Fibroblast of the aortic adventitia (primary cell): ENCODE measurements at places on chromosomes 4 and X.

- DNase-seq, result peak; percentile 96
Measured at GRCh38 chr4:82898322-82899243, 2.0 kb upstream of the THAP9 start.

DNA sequence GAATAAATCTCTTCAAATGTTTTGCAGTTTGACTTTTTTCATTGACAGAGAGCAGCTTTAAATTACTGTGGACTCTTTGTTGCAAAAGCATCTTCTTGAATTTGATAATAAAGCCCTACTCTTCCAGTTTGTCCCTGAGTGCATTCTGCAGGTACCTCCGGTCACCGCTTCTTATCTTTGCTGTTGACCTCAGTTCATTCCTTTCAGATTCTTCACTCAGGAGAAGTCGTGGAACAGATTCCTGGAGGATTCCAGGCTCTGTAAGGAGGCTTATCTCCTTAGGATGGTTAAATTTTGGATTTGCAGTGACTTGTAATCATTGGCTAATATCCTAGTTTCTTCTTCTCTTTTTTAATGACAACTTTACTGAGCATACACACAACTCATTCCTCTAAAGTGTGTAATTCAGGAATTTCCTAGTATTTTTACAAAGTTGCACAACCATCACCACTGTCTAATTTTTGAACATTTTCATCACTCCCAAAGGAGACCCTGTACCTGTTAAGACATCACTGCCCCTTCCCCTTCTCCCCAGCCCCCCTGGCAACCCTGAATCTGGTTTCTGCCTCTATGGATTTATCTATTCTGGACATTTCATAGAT is 22.0 kb downstream of the TBL1X start:
- peak; percentile 28 for DNase-seq

DNA sequence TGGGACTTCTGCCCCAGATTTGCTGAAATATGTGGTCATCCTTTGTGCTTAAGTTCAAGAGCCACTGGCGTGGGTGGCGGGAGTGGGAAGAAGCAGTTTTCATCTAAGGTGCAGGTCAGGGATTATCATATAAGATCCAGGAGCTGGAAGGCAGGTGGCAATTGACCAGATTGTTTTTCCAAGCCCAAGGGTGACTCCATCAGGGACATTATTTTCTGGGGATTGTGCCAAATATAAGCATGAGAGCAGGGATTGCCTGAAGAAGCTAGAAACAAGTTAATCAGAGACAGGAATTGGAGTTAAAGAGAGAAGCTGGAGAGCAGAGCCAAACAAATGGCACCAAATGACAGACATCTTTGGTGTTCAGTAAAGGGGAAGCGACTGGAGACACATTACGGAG is 19.4 kb upstream of the SEL1L3 start:
- no peak for DNase-seq

DNA sequence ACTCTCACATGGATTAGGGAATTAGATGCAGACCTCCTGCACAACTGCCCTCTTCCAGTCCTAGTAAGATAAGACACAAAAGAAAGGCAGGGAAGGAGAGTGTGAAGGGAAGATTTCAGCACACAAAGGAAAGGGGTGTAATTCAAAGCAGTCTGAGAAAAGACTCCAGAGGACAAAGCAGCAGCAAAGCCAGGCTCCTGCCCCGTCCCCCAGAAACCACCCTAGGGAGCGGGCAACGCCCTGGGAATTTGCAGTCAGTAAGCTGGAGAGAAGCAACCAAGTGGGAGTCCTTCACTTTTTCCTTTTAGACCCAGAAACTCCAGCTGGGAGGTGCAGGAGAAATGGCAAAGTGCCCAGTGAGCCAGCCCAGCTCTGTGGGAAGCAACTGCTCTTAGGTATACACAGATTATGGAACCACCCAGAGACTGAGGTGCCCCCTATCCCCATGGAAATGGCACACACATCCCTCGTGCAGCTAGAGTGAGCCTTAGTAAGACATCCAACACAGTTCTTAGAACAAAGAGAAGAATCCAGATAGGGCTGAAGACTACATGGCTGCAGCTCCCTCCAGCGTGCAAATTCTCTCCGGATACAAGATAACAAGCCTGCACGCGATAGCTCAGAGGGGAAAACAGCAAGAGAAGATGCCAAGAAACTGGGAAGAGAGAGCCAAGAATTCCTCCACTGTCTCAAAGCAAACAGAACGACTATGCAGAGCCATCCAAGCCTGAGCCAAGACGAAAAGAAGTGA is 26.5 kb upstream of the IRAK1 start:
- DNase-seq, result peak; percentile 96

DNA sequence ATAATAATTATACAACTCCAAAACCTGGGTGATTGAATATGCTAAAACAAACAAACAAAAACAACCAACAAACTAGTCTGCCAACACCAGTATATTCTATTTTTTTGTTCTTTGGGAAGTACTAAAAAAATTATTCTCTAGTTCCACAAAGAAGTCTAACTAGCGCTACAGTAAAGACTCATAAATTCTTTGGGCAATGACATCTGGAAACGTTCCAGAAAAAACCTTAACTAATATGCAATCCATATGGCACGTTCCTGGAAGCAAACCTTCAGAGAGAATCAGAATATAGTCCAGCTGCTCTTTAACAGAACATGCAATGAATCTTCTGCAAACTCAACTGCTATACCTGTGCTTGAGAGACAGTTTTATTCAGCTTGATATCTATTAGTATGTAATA is 500.1 kb downstream of the TRAM1L1 start:
- no peak for DNase-seq

DNA sequence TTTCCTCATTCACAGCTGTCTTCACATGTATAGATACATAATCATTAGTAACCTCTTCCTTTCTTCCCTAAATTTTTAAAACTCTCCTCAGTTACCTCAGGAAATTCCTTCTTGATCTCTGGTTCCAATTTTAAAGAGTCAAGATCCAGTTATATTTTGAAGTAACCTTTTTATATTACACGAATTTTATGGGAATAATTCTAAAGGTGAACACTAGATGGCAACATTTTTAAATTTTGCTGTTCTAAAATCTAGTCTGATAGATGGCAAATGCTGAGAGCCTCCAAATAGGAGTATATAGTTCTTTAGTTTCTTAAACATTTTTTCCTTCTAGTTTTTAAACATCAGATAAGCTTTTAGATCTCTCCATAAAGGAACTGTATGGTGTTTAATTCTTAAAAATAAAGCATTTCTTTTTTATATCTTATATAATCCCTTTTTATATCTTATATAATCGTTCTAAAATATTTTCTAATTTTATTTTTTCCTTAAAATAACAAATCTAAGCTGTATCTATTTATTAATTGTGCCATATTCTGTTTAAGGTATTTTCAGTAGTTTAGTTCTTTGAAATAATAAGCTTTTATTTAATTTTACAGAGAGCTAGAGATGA is 37.9 kb upstream of the PAPSS1 start:
- DNase-seq, result peak; percentile 76

DNA sequence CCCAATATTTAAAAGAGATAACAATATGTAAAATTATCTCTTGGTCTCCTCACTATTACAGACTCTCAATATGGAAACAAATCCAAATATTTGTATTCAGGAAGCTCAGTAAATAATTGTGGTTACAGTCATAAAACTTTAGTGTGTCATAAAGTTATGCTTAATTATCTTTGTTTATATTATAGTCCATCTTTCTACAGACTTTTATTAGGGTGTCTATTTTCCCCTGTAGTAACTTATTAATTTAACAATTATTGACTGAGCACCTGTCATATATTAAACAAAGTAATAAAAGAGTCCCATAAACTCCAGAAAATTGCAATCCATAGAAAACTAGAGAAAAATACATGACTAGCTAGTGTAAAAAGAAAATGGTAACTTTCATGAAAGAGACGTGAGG is 61.6 kb upstream of the GPM6A start:
- no peak for DNase-seq

- peak; percentile 42 for DNase-seq
Measured at GRCh38 chrX:74246524-74246923, 57.5 kb upstream of the ZCCHC13 start.

- peak; percentile 66 for DNase-seq
Measured at GRCh38 chr4:107689912-107690587, 30.0 kb downstream of the PAPSS1 start.

GRCh38 chr4:93086356-93086755 is 742.2 kb upstream of the ATOH1 start:
- DNase-seq, result no peak

DNA sequence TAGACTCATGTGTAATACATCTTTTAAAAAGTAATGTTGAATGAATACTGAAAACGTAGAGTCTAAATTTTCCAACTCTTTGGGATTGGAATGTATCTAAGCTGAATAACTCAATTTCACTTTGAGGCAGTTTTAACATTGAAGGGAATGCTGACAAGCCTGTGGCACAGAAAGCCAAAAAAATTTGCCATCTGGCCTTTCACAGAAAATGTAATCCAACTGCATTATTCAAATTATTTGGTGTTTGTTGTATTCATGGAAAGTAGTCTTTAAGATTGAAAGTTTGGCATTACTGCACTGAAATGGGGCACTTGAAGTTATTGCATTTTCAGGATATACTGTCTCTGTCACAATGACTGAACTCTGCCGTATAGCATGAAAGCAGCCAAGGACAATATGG is 186.9 kb downstream of the FRMPD4 start:
- DNase-seq, result no peak

GRCh38 chr4:14783011-14783877 is 219.0 kb upstream of the CPEB2 start:
- DNase-seq, result peak; percentile 16

DNA sequence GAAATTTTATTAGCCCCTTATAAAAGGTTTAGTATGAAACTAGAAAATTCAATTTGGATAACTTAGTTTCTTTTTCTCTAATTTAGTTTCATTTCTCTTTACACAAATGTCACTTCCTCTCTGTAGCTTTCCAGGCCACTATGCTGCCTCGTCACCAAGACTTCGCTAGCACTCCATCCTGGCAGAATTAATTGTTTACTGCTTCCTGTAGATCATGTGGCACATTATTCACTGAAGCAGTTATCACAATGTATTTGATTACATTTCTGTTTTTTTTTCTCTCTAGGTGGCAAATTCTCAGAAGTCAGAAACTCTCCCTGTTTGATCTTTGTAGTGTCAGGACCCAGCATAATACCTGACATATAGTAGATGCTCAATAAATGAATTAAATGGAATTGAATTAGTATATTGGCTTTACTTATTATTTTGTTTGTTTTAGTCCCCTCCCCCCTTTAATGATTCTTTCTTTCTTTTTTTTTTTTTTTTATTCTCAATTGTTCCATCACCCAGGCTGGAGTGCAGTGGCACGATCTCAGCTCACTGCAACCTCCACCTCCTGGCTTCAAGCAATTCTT is 9.3 kb upstream of the SAT1 start:
- no peak for DNase-seq

- no peak for DNase-seq
Measured at GRCh38 chr4:152434011-152434410, 101.9 kb downstream of the FBXW7 start.

- no peak for DNase-seq
Measured at GRCh38 chr4:70239131-70239883, 3.1 kb upstream of the CSN3 start.

GRCh38 chr4:25013756-25014661 is 16.7 kb downstream of the LGI2 start:
- no peak for DNase-seq

GRCh38 chr4:99803566-99804101 is 13.0 kb upstream of the DAPP1 start:
- no peak for DNase-seq

DNA sequence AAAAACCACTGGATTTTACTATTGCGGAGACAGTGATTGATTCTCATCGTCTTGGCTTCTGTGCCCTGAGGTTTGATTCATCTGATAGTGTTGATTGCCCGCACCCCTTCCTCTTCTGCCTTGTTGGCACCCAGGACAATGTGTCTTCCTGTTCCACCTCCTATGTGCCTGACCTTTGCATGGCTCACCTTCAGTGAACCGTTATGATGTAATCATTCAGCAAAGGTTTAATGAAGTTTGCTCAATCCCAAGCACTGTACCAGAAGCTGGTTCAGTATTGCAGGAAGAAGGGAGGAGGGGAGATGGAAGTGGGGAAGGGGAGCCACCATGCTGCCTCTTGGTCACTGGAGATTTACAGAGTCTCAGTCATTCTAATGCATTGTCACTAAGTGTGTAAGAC is 36.3 kb downstream of the PDGFRA start:
- no peak for DNase-seq

DNA sequence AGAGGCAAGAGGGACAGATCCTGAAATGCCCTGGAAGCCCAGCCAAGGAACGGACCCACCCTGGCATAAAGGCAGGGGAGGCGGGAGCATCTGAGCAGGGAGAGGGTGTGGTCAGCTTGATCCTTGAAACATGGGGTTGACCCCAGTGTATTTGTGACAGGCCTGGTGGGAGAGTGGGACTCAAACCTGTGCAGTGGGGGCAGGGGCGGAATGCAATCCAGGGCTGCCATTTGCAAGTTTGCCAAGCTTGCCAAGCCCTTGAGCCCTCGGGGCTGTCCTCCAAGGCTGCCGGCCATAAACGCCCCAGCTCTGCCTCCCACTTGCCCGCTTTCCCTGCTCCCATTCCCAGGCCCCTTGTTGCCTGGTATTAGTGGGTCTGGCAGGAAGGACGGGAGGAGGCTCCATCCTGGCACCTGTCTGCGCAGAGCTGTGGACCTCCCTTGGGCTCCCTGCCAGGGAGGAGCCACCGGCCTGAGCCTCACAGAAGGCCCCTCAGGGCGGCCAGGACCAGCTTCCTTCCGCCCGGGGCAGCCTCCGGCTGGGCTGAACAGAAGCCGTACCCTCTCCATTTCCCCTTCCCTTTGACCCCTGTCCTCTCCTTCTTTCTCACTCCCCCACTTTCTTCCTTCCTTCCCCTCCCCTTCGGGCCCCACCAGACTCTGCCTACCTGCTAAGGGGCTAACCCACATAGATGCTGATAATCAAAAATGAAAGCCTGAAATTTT is 661 bp downstream of the S100P start:
- DNase-seq, result no peak

GRCh38 chrX:21975812-21976211 is 35.3 kb downstream of the SMS start:
- DNase-seq, result peak; percentile 80

GRCh38 chrX:109448282-109448938 is 33.5 kb downstream of the GUCY2F start:
- DNase-seq, result peak; percentile 7

DNA sequence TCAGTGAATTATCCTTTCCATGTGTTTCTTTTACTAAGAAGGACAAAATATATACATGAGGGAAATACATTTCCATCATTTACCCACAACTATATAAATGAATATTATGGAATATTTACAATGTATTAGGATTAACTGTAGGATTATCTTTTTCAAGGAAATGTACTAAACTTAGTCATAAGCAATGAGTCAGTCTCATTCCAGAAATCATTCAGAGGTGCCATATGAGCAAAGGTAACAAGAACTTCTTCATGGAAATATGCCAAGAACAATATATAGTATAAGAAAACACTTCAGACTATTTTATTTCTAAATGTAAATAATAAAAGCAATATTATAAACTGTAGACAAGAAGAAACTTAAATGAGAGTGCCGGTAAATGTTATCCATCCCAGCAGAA is 67.1 kb downstream of the USP38 start:
- DNase-seq, result peak; percentile 16

DNA sequence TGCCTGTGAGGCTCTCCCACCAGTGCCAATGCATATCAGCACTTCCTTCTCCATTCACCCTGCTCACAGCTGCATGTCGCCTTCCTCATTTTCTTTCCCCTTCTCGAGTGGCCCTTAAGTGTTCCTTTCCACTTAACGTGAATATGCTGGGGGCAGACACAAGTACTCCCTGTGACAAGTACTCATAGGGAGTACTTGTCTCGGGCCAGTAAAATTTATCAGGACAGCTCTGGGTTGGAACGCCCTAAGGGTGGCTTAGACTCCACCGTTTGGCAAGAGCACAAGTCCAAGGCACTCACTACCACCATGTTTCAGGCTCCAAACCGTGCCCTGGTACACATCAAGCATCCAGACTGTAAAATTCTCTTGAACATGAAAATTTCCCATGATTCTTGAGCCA is 3.9 kb upstream of the LDOC1 start:
- no peak for DNase-seq
